ENCODE measurements at places on chromosomes 16 and 17.
A peak's percentile ranks its signal among the peaks of the same experiment; 100 is the strongest.

DNA sequence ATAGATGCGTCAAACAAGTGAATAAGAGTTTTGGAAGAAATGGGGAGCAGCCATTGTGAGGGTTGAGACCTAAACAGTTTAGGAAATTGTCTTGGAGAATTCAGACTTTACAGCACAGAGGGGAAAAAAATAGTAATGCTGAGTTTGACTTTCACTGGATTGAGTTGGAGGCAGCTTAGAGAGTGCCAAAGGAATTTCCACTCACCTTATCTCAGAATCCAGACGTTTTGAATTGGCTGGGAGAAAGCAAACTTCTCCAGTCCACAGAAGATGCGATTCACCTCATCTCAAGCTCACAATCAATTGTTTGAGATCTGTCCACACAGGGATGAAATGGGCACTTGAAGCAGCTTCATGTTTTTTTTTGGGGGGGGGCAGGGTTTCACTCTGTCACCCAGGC, 663.5 kb upstream of the SALL1 start:
- no peak for DNase-seq

DNA sequence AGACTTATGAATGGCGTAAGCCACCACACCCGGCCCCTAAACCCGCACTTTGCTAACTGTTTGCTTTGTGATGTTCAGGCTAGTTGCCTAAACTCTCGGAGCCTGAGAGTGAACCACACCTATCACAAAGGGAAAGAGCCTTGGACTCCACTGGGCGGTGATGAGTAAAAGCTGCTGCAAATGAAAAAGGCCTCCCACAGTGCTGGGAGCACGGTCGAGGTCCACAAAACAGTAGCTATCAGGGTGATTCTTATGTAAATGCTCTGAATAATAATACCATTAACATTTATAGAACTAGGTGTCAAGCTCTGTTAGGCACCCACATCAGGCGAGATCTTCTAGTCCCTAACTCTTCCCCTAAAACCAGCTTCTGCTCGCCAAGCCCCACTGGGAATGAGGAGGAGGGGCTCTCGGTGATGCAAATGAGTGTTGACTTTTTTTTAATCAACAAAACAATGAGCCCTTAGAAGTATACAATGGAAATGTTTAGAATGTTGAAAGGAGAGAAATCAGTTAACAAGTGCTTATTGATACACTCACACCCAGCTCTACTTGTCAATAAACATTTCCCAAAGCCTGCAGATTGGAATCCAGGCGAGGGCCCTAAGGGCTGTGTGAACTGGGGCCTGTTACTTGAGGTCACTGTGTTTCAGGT, 19.8 kb downstream of the FBRS start:
- DNase-seq, result no peak

GRCh38 chr16:19809693-19810092, 75.0 kb downstream of the GPRC5B start:
- no peak for DNase-seq

DNA sequence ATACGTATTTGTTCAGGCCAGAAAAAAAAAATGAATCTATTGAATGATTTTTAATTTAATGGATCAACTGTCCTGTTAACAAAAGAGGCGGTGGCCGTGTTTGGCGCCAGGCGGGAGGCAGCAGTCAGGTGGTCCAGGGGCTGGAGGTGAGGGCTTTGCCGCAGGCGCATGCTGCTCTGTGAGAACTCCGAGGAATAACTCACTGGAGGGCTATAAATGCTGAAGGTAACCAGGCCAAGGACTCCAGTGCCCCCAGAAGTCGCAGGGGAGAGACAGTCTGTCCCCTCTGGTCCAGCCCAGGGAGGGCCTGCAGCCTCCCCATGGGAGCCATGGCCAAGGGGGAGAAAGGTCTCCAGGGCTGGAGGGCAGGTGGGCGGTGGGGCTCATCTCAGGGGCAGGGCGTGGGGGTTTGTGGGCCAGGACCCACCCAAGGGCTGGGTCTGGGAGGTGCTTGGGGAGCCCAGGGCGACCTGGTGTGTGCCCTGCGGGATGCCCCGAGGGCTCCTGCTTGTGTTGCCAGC, 7.1 kb upstream of the BAHCC1 start:
- DNase-seq, result peak; percentile 51

DNA sequence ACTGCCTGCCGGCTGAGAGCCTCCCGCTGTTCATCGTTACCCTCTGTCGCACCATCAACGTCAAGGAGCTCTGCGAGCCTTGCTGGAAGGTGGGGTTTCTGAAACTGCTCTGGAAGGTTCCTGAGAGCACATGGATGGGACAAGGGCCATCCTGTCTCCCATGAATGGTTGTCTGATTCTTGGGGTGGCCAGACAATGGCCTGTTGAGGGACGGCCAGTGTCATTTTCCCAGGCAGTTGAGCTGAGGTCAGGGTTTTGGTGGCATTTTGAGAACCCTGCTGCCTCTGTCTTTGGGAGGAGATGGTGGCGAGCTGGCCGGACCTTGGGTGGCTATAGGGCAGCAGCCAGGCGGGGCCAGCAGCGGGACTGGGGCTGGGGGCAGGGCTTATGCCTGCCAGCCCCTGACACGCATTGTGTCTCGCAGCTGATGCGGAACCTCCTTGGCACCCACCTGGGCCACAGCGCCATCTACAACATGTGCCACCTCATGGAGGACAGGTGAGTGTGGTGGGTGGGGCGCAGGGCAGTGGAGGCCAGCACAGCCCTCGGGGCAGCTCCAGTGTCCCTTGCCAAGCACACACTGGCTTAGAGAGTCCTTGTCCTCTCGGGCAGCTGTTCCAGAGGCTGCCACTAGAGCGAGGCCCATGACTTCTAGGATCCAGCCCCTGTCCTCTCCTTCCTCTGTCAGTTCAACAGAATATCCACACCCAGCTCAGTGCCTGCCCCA, 9.1 kb downstream of the TSC2 start:
- DNase-seq, result no peak

- DNase-seq, result no peak
Measured at GRCh38 chr17:28345419-28346198, 10.0 kb downstream of the TNFAIP1 start.
